ENCODE measurements at places on chromosomes 5 and 9.

DNA sequence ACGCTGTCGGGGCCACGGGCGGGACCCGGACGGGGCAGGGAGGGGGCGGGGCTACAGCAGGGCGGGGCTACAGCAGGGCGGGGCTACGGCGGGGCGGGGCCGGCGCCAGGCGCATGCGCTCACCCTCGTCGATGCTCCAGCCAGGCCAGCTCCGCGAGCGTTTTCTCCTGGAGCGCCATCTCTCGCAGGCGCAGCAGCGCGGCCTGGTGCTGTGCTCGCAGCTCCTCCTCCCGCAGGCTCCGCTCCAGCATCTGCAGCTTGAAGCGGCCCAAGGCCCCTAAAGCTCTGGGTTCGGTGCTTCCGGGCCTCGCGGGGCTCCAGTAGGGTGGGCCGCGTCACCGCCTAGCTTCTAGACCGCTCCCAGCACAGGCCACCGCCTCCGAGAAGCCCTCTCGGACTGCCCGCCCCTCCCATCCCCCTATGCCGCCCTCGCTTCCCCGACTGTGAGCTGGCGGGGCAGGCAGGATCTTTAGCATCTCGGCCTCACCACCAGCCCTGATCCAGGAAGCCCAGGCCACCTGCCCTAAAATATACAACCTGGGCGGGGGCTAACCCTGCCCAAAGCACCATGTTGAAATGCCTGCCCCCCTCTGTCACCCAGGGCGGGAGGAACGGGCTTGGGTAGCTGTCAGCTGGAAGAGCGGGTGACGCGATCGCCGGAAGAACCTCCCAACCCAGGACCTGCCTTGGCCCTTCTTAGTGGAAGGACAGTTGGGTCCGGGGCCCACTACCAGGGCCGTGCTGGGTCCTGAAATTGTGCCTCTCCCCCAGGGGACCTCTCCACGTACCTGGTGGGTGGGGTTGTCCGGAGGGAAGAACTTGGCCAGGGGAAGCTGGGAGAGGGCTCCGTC, 21.9 kb upstream of the QSOX2 start:
- peak; percentile 66 for DNase-seq

DNA sequence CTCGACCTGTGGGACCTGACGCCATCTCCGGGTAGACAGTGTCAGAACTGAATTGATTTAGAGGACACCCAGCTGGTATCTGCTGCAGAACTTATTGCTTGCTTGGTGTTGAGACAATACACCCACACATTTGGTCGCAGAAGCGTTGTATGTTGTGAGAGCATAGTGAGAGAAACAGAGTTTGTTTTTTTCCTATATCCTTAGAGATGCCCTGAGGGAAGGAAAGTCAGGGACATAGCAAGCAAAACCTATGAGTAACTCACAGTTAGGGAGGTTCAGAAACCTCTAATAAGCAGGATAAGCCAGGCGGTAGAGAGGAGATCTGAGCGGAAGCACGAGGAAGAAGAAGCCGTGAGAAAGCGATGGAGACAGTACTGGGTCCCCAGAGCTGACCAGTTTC, 59.8 kb downstream of the PTCD2 start:
- DNase-seq: no peak

GRCh38 chr5:79856456-79857055, 134.5 kb downstream of the MTX3 start:
- no peak for DNase-seq

DNA sequence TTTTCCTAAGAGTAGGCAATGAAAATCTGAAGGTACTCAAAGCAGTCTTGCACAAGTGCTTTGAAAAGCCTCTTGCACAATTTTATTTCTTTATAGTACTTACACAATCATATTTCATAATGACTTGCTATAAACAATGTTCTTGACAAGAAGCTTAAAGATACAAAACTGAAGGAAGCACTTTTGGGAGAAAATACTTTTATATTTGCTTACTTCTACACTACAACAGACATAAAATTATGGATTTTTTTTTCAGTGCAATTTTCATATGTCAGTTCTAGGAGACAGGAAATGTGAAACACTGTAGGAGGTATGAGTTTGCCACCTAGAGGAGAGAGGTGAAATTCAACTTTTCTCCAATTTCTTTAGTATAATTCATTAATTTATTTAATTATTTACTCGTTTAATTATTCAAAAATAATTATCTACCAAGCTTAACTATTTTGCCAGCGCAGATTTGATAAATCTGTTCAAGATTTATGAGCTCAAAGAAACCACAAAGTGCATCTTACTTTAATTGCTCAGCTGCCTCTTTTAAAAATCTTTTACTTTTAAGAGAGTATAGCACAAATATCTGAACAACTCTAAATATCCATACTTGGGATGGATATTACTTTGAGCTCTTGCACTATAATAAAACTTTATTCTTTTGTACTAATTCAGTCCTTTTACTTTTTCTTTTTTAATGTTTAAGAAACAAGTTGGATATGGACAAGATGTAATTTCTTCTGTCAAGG, 29.0 kb upstream of the CDKN2B start:
- DNase-seq: no peak

GRCh38 chr9:114460513-114461199, 44.6 kb downstream of the WHRN start:
- DNase-seq: no peak

All from stimulated activated CD8-positive, alpha-beta memory T cell treated with anti-CD3 and anti-CD28 coated beads, Interleukin-2, amount 100 ng/mL, for 1 hour (primary cell).